ENCODE measurements at places on chromosomes 7 and 10.

DNA sequence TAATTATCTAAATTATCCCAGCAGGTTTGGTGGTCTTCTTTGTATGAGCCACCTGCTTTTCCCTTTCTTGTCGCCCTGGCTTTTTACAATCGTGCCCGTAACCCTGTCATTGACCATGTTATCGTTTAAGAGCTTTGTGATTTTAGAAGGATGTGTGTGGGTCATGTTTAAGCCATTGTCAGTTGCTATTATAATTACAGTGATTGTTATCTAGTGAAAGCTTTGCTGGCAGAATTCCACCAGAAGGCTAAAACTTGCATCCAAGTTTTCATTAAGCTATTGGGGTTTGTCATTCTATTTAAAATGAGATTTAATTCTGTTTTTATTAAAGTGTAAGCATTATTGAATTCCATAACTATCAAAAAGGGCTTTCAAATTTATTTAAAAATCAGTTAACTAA lies 354.2 kb upstream of the TMEM229A start:
- no peak for DNase-seq

DNA sequence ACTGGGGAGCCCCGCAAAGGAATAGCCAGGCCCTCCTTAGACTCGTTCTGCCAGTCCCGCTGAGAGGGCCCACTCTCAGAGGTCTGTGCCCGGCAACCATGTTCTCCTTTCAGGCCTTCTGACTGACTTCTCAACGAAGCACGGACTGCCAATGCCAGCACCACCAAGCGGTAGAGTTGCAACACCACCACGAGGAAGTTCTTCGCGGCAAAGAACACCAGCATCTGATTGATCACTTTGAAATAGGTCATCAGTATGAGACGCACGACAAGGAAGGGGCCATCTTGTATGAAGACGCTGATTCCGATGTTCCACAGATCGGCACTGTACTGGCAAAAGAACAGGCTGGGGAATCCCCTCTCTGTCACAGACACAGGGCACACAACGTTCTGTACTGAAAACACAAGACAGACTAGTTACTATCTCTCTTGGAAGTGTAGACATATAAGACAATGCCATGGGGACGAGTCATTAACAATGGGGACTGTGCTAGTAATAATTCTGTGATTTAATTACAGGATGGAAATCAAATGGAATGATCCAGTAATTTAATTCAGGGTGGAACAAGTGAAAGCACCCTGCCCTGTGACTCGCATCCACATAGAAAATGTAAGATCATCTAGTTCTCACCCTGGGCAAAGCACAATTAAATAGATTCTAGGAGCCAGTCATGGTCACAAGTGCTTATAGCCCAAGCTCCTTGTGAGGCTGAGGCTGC lies 42.7 kb downstream of the TMEM26 start:
- peak; percentile 14 for DNase-seq

- peak; percentile 75 for DNase-seq
These were observed 77.1 kb upstream of the TRIL start for GRCh38 chr7:29035044-29035740.

DNA sequence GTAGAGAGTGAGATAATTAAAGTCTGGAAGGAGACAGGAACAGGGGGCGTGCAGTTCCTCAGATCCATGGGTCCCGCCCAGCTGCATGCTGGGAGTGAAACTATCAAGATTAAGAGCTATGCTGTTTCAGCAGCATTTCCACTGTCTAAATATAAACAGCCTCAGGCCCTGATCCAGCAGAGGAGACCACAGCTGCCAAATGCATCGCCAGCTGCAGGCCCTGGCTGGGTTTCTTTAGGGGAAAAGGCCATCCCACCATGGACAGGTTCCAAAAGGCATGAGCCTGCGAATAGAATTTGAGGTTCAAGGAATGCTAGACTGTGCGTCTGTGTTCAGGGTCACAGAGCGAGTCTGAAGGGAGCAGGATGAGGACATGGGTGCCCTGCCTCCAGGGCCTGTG lies 411.4 kb downstream of the PAXIP1 start:
- no peak for DNase-seq

DNA sequence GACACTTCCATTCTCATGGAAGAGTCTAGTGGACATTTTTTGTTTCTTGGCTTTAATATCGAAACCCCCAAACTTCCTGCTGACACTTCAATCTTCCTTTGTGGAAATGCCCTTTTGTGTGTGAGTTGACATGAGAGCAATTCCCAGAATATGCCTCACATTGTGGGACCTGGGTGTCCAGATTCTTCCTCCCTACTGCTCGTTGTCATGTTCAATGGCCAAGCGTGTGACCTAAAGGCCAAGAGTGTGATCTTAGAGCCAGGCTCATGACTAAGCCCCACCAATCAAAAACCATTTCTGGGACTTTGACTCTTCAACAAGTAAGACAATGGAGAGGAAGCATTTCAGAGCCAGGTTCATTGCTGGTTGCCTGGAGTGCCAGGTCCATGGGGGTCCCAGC lies 52.5 kb upstream of the BMPER start:
- DNase-seq, result no peak

GRCh38 chr10:84469470-84469869 lies 141.1 kb downstream of the CCSER2 start:
- peak; percentile 11 for DNase-seq

GRCh38 chr10:83089335-83089734 lies 1050.0 kb upstream of the GHITM start:
- DNase-seq, result no peak

- no peak for DNase-seq
These were observed 21.8 kb upstream of the EIF5AL1 start for GRCh38 chr10:79490400-79491142.

DNA sequence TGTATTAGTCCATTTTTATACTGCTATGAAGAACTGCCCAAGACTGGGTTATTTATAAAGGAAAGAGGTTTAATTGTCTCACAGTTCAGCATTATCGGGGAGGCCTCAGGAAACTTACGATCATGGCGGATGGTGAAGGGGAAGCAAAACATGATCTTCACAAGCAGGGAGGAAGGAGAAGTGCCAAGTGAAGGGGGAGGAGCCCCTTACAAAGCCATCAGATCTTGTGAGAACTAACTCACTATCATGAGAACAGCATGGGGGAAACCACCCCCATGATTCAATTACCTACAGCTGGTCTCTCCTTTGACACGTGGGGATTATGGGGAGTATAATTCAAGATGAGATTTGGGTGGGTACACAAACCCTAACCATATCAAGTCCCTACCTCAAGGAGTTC lies 85.4 kb downstream of the JAZF1 start:
- no peak for DNase-seq

GRCh38 chr10:33279811-33280602 lies 54.5 kb downstream of the NRP1 start:
- DNase-seq, result no peak

GRCh38 chr7:55965100-55965470 lies 700 bp downstream of the NIPSNAP2 start:
- DNase-seq, result no peak

GRCh38 chr7:111787099-111787498 lies 224.8 kb upstream of the IMMP2L start:
- DNase-seq, result no peak

- DNase-seq, result no peak
These were observed 73.7 kb upstream of the ABCB5 start for GRCh38 chr7:20541608-20542349.

DNA sequence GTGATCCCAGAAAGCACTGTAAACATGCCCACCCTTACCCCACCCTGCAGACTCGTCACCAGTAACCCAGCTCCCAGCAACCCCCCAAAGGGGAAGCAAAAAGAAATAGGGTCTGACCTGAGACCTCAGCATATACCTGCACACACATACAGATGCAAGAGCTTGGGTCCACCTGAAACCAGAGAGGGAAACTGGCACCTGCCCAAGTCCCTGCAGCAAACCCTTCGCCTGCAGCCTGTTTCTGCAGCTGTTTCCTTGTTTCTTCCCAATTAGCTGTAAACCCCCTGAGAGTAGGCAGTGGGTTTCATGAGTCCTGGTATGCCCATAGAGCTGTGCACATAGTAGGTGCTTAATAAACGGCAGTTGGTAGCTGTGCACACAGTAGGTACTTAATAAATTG lies 140.5 kb downstream of the FGFR2 start:
- no peak for DNase-seq

- DNase-seq, result peak; percentile 61
These were observed 14.9 kb upstream of the COL13A1 start for GRCh38 chr10:69786791-69787190.

DNA sequence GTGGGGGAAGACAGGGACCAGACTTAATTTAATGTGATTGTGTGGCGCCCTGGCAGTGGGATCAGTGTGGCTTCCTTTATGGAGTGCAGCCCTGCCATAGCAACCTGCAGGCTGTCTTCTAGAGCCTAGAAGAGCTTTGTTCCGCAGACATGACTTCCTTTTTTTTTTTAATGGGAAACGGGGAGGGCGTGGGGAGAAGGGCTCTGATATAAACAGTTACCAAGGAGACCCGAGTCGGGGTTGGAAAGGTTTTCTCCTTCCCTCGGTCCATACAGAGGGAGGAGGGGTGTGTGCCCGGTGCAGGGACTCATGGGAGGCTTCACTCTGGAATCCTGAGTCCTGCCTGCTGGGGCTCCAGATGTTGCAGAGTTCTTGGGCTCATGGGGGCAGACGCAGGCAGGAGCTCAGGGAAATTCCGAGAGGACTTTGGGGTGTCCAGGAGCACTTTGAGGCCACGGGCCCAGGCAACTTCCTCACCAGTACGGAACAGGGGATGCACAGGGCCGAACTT lies 26.9 kb downstream of the TMEM120A start:
- no peak for DNase-seq

GRCh38 chr10:83515001-83515400 lies 624.3 kb upstream of the GHITM start:
- DNase-seq, result no peak

DNA sequence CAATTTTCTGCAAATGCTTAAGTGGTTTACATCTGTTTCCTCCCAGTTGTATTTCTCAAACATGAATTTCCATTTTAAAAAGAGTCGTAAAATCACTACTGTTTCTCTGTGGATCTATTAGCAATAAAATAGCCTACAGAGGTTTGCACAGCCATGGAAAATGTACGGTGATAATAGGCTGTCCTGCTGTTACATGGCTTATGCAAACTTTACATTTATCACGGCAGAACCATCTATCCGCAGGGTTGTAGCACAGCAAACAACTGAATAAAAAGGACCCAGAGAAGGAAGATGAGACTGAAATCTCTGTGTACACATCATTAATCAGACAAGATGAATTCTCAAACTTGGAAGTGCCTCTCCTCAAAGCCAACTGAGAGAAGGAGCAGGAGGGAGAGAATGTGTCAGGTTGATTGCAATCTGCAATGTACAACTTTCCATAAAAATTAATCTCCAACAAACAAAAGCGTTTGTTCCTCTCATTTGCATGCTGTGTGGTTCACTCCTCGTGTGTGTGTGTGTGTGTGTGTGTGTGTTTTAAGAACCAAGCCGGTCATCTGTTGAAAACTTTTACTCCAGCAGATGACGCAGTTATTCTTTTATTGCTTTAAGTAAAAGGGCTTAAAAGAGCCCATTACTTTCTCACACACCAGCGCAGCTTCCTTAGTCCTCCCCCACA lies 279.3 kb downstream of the SKAP2 start:
- DNase-seq, result no peak

DNA sequence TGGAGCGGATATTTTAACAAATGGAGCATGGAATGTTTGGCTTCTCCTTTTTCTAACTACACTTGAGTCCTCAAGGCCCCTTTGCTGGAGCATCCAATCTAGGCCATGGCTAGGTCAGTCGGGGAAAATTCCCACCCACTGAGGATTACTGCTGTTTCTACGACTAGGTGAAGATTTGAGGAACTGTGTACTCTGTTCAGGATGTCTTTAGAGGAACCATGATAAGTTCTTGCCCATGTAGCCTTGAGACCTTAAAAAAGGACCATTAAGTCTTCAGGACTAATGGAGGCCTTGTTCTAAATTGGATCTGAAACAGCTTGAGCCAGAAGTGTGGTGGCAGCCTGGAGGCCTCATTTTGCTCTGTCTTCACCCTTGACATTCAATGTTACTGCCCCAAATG lies 6.2 kb downstream of the AGK start:
- DNase-seq, result no peak

- DNase-seq, result no peak
These were observed 8.4 kb downstream of the BNIP3 start for GRCh38 chr10:131973160-131973951.

DNA sequence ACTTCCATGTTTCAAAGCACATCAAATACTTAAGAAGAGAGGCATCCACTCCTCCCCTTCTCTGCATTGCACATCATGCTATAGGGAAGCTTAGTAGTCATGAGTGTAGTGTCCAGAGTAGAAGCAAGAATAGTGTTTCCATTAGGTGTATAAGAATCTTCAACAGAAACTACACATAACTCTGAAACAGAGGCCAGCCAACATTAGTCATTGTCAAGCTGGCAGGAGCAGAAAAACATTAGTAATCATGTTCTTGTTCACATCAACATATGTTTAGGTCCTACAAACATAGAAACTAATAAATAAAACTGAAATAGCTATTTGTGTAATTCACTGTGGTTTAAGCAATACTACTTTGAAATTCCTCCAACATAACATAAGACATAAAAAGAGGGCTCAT lies 370.2 kb downstream of the PPP1R3A start:
- no peak for DNase-seq

- peak; percentile 38 for DNase-seq
These were observed 9.9 kb upstream of the GSAP start for GRCh38 chr7:77426052-77426404.

DNA sequence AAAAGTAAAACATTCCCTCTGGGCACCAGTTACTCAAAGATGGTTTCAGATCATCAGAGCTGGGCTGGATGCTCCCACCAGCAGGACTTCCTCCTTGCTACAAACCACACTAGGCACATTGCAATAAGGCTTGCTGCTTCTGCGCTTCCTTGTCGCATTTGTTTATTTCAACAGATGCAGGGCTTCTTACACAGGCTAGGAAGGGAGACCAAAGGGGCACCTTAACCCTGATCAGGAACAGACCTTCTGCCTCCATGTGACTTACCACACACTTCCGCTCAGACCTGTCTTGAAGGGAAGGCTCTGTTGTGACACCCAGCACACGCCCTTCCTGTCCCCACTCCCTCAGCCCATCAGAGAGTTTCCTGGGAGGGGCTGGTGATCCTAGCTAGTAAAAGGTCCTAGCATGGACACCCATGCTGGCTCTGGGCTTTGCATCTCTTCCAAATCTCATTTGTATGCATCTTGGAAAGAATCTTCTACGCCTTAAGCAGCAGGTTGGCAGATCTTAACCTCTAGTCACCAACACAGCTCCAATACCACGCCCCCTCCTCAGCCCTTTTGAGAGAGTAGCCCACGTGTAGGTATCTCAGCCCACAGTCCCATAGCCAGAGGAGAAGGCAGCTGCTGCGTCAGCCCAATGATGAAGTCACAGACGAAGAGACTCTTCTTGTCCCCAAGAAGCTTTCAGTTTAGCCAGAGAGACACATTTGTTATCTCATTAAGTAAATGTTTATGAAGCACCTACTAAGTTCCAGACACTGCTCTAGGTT lies 47.1 kb upstream of the SVIL start:
- no peak for DNase-seq

GRCh38 chr10:3781468-3782145 lies 3.4 kb downstream of the KLF6 start:
- peak; percentile 77 for DNase-seq

GRCh38 chr7:133164498-133164897 lies 82.6 kb upstream of the CHCHD3 start:
- no peak for DNase-seq

- DNase-seq, result no peak
These were observed 89.6 kb upstream of the C7orf33 start for GRCh38 chr7:148500978-148501377.
